ENCODE measurements at places on chromosomes 6 and 20.

DNA sequence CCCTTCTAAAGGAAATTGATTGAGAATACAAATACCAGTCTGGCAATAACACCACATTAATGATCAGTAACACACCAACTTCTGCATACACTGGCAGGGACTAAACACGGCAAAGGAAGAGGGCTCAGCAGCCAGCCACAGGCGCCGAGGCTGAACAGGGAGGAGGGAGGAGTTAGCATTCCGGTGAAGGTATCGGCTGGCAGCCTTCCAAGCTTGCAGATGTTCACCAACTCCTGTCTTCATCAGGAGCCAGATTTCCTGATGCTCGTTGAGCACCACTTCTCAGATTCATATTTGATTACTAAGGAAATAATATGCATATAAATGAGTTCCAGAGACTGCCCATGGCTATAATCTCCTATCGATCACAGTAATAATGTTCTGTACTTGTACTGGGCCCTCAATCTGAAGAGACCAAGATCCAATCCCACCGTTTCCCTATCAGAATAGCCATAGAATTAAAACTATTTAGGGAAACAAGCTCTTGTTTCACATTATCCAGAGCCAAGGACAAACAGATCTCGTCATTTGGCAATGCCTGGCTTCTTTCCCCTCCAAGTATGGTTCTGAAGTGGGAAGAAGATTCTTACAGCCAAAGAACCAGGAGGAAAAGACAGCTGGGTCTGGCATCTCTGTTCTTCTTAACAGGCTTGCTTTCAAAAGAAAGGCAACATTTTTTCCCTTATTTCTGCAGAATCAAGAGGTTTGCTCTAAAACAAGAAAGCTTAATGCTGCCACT lies 42.2 kb downstream of the GFOD1 start:
- peak; percentile 88 for DNase-seq

DNA sequence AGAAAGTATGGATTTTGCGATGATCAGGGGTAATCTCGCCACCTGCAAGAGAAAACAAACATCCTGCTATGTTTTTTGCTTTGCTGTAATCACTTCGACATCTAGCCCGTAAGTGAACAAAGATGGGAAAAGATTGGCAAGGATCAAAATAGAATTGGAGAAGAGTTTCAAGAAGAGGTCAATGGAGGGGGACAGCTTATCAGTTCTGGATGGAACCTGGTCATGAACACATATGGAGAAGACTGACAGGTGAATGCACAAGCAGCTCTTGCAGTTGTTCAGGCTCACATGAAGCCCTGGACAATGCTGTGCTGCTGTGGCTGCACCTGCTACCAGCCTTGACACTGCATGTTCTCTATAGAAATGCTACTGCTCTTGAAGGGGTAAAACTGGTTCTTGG lies 222.1 kb downstream of the BCAS1 start:
- DNase-seq: no peak

DNA sequence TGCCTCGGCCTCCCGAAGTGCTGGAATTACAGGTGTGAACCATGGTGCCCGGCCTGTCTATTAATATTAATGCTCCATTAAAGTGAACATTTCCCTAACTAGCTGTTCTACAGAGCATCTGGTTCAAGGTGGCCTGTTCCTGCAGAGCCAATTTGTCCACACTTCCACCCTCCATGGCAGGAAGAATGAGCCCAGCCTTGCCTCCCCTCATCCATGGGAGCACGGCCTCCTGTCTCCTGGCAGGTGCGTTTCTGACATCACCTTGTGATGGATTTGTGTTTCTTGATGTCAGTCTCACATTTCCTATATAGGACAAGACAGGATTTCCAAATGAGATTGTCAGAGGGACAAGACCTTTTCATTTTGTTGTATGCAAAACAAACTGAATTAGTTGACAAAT lies 105.7 kb upstream of the FRMD1 start:
- DNase-seq: no peak

GRCh38 chr6:131765081-131765803 lies 42.6 kb upstream of the ENPP1 start:
- no peak for DNase-seq

- peak; percentile 35 for DNase-seq
Measured at GRCh38 chr20:8621001-8621400, 447.9 kb upstream of the PLCB4 start.

GRCh38 chr6:53130569-53131290 lies 17.9 kb downstream of the GCM1 start:
- no peak for DNase-seq

DNA sequence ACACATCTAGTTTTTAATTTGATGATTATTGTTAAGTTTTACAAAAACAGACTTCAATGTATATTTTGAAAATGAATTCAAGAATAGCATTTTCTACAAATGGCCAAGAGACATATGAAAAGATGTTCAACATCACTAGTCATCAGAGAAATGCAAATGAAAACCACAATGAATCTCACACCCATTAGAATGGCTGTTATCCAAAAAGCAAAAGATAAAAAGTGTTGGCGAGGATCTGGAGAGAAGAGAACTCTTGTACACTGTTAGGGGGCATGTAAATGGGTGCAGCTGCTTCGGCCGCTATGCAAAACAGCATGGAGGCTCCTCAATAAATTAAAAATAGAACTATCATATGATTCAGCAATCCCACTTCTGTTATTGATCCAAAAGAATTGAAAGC lies 185.8 kb upstream of the CCN2 start:
- no peak for DNase-seq

- DNase-seq: no peak
Measured at GRCh38 chr6:113625850-113626249, 231.3 kb upstream of the MARCKS start.

DNA sequence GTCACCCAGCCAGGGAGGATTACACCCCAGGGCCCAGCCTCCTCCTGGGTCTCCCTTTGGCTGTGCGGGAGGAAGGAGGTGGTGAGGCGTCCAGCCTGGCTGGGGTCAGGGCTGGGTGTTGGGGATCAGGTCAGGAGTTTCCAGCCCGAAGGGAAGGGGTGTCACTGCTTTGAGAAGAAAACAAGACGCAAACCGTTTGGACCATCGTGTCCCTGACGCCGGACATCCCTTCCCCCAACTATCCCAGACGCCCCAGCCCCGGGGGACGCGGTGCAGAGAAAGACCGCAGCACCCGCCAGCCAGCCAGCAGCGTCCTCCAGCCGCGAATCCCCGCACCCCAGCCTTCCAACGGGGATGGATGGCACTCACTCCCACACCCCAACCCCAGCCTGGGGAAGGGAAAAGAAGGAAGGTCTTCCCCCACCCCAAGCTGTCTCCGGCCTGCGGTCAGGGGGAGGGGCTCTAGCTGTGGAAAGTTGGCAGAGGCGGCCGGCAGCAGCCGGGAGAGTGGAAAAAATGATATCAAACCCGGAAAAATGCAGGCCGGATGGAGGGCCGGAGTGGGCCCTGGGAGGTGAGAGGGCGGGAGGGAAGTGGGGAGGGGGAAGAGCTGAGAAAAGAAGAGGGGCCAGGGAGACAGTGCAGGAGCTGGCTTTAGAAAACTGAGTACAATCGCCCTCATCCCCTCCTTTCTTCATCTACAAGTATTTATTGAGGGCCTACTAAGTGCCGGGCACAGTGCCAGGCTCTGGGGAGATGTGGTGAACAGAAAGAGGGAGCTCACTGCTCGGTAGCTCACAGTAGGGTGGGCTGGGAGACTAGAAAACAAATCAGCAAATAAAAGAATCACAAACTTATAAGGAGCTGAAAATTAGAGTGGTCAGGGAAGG lies 10.6 kb downstream of the REM1 start:
- DNase-seq: no peak

DNA sequence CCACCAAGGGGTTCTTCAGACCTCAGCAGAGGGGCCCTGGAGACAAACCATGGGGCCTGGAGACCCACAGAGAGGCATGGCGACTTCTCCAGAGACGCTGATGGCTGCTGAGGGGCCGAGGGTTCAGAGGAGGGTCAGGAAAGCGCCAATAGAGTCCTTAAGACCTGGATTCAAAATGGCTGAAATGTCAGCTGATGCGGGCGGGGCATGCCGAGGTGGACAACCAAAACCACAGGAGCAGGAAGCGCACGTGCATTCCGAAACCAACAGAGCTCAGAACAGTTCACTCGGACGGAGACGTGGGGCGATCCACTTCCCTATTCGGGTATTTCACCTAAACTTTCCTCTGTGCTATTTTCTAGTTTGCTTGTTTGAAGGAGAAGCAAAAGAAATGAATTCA lies 99.9 kb upstream of the RIN2 start:
- DNase-seq: no peak

DNA sequence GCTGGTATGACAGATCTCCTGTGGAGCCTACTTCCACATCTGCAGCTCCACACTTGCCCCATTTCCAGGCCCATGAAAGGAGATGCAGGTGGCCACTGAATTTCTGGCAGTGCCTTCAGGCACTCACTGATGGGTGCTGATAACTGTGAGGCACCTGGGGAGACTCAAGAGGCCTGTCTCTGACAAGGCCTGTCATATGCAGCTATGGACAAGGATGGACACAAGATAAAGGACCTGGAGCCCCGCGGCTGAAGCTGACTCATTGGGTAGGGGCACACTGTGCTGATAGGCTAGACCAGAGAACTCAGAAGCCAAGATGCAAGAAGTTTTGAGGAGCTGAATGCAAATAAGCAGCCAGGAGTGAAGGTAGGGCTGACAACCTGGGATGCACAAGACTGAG lies 81.0 kb upstream of the LRFN2 start:
- peak; percentile 76 for DNase-seq

- no peak for DNase-seq
Measured at GRCh38 chr6:28953585-28954258, 29.9 kb upstream of the TRIM27 start.

DNA sequence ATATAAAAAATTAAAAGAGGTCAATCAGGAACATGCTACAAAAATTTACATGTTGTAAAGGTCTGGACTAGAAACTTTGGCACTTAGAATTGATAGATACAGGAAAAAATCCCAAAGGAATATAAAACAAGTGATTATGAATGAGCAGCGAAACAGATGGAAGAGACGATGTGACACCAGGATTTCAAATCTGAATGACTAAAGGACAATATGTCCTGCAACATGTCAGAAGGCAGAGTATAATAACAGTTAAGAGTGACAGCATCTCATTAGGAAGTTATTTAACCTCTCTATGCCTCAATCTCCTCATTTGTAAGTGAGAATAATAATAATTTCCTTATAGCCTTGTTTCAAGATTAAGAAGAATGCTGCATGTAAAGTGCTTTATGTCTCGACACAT lies 50.3 kb downstream of the FRK start:
- no peak for DNase-seq

DNA sequence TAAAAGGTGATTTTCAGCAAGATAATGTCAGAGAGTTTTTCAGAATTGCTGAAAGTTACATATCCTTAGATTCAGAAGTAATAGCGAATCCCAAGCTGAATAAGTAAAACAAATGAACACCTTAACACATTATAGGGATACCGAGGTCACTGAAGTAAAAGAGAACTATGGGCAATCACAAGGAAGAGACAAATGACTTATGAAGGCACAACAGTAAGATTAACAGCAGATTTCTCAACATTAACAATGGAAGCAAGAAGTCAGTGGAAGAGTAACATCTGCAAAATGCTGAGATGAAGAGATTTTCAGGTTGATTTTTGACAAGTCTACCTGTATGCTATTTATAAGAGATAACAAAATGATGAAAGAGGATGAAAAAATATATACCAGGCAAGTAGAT lies 86.1 kb upstream of the EZR start:
- DNase-seq: no peak

DNA sequence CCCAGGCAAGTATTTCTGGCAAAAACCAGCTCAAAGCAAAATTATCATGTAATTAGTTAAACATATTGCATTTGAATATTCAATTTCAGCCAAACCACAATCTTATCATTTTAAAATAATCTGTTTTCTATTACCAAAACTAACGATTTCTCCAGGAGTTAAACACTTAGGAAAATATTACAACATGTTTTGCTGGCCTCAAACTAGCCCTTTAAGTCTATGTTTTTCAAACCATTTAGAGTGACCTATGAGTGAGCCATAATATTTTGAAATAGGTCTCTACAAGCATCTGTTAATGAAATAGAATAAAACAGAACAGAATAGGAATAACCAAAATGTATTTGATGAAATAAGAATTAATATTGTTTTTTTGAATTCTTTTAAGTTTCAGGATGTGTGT lies 370.9 kb downstream of the COL12A1 start:
- no peak for DNase-seq

- no peak for DNase-seq
Measured at GRCh38 chr6:67450641-67451040, 1184.4 kb upstream of the ADGRB3 start.

DNA sequence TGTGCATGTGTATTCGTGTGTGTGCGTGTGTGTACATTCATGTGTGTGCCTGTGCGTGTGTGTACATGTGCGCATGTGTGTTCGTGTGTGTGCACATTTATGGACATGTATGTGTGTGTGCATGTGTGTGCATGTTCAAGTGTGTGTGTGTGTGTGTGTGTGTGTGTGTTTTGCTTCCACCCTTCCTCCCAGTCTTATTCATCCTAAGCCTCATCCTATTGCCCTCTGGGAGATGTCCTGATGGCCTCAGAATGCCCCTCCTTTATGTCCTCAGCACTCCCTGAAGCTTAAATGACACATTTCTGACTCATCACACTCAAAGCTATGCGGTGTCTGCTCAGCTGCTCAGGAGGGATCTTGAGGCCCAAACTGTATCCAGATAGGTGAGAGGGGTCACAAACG lies 76.6 kb upstream of the CCDC167 start:
- no peak for DNase-seq

GRCh38 chr6:33702345-33702977 lies 9.0 kb downstream of the UQCC2 start:
- DNase-seq: peak; percentile 65

GRCh38 chr6:130671577-130671976 lies 155.6 kb upstream of the SMLR1 start:
- no peak for DNase-seq

DNA sequence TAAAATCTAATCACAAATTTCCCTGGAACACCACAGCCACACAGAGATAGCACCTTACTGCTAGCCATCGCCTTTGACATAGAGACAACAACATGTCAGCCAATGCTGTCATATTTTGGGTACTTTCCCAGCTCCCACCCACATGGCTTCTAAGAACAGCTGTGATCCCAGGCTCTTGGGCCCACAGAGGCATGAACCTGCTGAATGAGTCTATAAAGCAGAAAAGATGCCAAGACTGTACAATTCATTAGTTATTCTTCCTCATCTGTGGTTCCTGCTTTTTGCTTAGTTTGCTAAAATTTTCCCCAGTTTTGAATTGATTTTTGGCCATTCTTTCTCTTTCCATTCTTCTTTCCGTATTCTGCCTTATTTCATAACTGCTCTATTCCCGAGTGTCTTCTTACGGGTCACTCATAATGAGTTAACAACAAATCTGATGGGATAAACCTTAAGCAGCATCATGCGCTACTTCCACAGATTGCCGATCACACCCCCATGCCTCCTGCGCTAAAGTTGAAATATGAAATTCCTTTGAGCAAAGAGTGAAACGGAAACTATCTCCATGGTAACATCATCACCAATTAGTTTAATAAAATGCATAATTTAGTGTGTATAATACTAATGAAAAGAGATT lies 327.3 kb upstream of the HSF2 start:
- no peak for DNase-seq

GRCh38 chr20:45087097-45087790 lies 13.7 kb downstream of the KCNS1 start:
- no peak for DNase-seq

GRCh38 chr20:23048283-23049200 lies 930 bp downstream of the THBD start:
- DNase-seq: no peak

GRCh38 chr20:62056975-62057374 lies 8.7 kb downstream of the TAF4 start:
- no peak for DNase-seq

- DNase-seq: no peak
Measured at GRCh38 chr6:25022140-25022553, 86.4 kb upstream of the RIPOR2 start.

All from BE2C (cell line).